ENCODE measurements at places on chromosomes 5 and 9.

- DNase-seq: no peak
Observed at GRCh38 chr5:15690611-15691010, 190.6 kb downstream of the FBXL7 start.

DNA sequence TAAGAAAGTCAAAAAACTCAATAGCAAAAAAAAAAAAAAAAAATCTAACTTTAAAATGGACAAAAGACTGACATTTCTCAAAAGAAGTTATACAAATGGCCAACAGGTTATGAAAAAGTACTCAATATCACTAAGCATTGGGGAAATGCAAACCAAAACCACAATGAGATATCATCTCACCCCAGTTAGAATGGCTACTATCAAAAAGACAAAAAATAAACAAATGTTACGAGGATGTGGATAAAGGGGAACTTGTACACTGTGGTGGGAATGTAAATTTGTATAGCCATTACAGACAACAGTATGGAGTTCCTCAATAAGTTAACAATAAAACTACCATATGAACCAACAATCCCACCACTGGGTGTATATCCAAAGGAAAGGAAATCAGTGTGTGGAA lies 37.2 kb downstream of the ENC1 start:
- DNase-seq: no peak

DNA sequence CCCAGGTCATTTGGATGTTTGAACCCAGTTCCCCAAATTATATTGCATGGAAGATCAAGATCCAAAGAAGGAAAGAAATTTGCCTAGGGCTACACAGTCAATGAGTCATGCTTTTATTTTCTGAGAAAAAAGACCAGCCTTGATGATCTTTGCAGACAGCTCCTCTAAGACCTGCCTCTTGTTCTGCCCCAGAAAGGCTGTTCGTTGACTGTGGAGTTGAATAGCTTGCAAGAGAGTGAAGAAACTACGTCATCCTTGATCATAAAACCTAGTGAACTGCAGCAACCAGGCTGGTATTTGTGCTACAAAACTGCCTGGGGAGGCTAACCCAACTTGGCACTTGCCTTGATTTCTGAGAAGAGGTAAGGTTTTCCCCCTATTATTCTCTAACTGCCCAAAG lies 263.9 kb downstream of the PAPPA start:
- DNase-seq: no peak

DNA sequence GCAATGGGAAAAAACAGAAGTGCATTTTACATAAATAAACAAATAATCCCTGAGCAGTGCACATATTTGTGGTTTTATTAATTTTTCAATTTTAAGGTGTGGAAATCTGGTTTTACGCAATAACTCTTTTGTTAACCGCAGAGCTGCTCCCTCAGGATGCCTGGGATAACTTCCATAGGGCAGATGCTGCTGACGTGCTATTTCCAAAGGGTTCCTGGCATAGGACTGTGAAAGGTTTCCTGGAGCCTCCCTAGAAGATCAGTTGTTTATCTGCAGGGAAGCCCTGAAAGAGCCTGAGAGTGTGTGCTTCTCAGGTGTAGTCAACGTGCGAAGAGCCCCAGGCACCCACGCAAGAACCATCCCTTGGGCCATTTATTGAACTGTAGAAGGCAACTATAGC lies 443.5 kb downstream of the PLK2 start:
- DNase-seq: no peak

GRCh38 chr9:133493845-133494540 lies 15.1 kb upstream of the SLC2A6 start:
- DNase-seq: no peak
